H7 (cell line): ENCODE measurements at places on chromosomes 6 and 20.

DNA sequence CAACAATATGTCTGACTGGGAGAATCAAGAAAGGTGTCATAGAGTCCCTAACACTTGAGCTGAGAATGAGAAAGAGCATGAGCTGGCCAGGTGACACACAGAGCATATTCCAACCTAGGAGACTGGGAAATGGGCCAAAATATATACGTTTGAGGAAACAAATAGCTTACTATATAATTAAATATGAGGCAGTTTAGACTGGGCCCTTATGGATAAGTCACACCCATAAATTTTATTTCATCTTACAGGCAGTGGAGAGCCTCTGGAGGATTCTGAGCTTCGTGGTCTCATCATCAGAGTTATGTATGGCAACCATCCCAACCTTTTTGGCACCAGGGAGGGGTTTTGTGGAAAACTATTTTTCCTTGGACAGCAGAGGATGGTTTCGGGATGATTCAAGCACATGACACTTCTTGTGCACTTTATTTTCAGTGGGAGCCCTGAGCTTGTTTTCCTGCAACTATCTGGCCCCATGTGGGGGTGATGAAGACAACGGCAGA lies 12.9 kb upstream of the NQO2 start:
- no peak for DNase-seq

GRCh38 chr6:15522427-15522826 lies 140.4 kb downstream of the DTNBP1 start:
- peak; percentile 48 for DNase-seq

DNA sequence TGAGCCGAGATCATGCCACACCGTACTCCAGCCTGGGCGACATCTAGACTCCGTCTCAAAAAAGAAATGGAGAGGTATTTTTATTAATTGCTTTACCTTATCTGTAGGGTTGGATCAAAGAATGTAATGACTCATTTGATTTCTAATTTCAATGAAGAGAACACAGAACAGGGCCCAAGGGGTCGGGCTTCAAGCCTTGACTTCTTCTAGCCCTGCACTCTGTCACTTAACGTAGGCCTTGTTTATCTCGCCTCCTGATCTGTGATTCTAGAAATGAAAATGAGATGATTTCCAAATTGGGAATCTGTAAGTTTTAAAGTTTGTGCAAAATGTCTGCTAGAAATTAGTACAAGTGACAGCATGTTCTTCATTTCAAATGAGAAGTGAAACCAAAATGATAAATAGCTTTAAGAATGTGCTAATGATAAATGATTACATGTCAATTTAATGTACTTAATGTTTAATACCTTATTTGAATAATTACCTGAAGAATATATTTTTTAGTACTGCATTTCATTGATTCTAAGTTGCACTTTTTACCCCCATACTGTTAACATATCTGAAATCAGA lies 180.5 kb downstream of the SLC16A10 start:
- no peak for DNase-seq

- DNase-seq, result no peak
These were observed 36.1 kb downstream of the SERAC1 start for GRCh38 chr6:158131926-158132325.

DNA sequence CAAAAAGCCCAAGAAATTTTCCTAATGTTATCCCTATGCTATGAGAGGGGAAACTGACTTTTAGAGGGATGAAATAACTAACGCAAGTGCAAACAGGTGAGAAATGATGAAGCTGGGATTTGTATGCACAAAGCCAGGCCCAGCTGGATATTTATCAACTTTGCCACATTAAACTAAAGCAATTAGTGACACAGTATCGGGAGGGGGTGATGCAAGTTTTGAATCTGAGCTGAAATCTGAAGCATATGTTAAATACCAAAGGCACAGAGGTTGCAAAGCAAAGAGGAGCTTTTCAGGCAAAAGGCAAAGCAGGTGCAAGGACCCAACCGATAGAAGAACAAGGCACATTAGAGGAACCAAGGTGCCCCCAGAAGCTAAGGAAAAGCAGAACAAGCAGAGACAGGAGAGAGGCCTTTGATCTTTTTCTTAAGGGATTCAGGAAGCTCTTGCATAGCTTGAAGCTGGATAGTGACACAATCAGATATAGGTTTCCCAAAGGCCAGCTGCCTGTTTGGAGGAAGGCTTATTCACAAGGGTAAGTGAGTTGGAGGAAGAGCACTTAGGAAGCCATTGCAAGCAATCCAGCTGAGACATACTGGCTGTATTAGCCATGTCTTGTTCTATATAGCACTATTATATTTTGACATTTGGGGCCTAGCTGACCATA lies 207.5 kb downstream of the HIVEP2 start:
- DNase-seq, result no peak

GRCh38 chr20:19973961-19974629 lies 43.1 kb upstream of the NAA20 start:
- DNase-seq, result no peak

GRCh38 chr20:15706719-15707118 lies 866.5 kb downstream of the KIF16B start:
- no peak for DNase-seq

DNA sequence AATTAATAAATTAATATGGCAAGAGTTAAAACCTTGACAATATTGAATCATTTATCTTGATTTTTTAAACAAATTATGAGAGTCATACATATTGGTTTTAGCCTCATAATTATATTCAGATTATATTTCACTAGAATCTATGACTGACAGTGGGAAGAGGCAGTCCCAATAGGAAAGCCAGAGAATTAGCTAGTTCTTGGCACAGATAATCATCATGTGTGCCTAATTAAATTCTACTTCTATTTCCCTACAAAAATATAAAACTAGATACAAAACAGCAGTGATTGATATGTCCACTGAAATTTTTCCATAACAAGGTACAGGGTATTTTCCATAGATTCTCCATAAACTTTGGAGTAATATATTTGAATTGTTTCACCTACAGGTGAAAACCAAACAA lies 38.6 kb downstream of the COL9A1 start:
- DNase-seq, result no peak

DNA sequence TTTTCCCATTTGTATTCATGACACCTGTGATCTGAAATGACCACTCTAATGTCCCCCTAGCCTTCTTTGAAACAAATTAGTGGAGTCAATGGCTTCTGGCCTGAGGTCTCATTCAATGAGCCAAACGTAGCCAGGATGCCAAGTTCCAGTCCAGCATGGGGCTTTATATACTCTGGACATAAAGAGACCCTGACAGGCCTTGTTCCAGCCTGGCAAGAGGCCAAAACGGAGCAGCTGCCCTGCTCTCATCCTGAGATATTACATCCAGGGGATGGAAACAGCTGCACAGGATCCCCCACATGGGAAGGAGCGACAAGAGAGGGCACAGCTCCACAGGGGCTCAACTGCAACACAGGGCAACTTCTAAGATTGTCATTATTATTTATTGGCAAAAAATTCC lies 437.8 kb downstream of the CDH26 start:
- no peak for DNase-seq

- peak; percentile 80 for DNase-seq
These were observed at the start of gene DOK5 for GRCh38 chr20:54475334-54476168. Gene DOK5 (plus strand): TSS chr20:54475593. CDS start chr20:54475947, 354 bp downstream.

DNA sequence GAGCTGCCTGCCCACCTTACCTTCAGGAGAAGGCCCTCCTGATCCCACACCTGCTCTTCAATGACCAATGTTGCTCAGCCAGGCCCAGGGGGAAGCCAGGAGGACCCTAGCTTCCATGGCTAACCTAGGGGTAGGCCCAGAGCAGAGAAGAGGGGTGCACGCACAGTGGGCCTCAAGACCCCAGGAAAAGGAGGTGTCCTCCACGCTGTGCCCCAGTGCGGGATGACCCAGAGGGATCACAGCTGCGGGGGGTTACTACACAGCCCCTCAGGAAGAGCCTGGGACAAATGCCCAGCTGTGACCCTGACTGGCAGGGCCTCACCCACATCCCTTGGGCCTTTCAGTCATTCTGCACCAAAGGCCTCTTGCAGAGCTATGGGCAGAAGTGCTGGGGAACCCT lies 31.6 kb upstream of the APMAP start:
- no peak for DNase-seq

DNA sequence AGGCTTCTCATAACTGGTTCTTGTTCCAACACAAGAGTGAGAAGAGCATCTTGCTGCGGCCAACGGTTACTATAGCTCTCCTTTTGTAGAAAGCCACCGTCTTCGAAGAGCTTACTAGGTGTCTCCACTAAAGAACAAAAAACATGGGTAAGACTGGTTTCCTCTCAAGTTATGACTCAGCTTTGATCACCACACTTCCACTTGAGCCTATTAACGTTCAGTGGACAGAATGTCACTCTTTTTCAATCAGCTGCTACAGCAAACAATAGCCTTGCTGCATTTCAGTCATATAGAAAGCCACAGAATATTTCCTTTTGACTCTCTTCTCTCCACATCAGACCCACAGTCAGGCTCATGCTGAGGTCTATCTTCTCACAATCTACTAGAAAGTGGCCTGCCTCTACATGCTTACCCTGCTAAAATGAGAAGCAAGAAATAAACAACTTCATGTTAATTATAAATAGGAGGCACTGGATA lies 243.5 kb upstream of the PREP start:
- DNase-seq, result no peak

DNA sequence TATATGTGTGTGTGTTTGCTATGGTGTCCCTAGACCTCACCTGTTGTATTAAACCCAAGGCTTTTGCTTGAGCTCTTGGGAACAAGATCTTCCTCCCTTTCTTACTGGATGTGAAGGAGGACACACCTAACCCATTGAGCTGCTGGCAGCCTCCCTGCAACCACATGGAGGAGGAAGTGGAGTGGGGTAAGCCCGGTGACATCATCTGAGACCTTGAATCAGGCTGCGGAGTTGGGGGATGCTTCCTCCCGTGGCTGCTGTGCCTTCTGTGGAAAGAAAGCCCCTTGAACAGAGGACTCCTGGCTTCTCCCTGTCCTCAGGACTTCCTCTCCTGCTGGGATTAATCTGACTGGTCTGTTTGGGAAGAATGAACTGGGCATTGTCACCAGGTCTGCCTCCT lies 3.3 kb downstream of the CST11 start:
- DNase-seq, result peak; percentile 20

GRCh38 chr6:30450909-30451841 lies 38.1 kb upstream of the HLA-E start:
- DNase-seq, result peak; percentile 57

DNA sequence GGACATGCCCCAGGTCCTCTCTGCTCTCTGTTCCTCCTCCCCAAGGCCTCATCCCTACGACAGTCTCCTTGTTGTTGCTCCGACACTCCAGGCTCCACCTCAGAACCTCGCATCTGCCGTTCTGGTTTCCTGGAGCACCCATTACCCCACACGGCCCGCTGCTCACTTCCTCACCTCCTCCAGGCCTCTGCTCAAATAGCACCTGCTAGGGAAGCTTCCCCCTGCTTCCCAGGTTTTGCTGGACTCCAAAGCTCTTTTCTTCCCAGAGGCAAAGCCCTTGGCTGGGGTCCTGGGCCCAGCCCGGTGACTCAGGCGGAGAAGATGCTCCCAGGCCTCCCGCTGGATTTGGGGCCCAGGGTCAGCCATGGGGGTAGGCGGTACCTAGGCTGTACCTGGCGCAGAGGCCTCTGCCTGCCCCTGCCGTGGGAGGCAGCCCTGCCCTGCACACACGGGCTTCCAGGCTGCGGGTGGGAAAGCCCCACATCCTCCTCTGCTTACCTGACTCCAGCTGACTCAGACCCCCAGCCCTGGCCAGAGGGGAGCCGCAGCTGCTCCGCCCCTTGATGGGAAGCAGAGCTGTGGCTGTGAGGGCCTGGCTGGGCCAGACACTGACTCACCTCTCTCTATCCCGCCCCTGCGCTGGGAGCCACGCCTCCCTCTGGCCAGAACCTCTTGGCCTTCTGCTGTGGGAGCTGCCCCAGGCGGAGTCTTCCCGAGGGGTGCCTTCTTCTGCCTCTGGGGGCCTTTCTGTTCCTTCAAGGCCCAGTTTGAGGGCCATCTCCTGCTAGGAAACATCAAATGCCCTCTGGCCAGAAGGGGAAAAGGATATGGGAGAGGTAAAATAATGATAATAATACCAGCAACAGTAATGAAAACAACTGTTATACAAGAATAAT lies 130.5 kb downstream of the CEBPB start:
- peak; percentile 96 for DNase-seq

DNA sequence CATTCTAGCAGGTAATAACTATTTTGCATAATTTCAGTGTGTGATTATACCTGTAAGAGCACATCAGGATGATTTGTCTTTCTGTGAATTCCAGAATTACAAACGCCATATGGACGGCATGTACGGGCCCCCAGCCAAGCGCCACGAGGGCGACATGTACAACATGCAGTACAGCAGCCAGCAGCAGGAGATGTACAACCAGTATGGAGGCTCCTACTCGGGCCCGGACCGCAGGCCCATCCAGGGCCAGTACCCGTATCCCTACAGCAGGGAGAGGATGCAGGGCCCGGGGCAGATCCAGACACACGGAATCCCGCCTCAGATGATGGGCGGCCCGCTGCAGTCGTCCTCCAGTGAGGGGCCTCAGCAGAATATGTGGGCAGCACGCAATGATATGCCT lies 122.7 kb downstream of the TMEM242 start:
- no peak for DNase-seq

GRCh38 chr20:11207749-11208502 lies 534.1 kb upstream of the JAG1 start:
- no peak for DNase-seq

GRCh38 chr20:23366384-23366783 lies 4.4 kb downstream of the GZF1 start:
- no peak for DNase-seq

- no peak for DNase-seq
These were observed 129.5 kb upstream of the SUPT3H start for GRCh38 chr6:45507186-45507585.

DNA sequence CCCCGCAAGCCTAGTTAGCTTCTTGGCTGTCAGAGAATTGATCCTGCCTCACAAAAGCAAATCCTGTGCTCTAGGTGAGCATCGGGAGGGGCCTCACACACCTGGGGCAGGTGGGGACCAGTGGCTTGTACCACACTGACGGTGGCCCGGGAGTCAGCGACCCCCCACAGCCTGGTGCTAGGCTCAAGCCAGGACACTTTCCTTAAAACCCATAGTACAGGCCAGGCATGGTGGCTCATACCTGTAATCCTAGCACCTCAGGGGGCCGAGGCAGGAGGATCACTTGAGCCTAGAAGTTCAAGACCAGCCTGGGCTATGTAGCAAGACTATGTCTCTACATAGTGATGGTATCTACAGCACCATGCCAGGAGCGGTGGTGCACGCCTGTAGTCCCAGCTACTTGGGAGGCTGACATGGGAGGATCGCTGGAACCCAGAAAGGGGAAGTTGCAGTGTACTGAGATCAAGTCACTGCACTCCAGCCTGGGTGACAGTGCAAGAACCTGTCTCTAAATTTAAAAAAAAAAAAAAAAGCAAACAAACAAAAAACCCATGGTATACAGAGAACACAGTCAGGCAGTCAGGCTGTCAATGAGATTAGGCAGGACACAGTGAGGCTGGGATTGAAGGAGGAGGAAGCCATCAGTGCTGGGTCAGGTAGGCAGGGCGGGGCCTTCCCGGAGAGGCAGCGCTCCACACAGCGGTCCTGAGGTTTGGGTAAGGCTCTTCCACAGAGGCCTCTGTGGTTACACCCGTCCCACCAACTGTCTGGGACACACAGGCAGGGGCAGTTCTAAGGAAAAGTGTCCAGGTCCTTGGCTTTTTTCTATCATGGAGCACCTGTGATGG lies 41.3 kb downstream of the SYNJ2 start:
- DNase-seq, result no peak

GRCh38 chr6:154458565-154459470 lies 51.7 kb downstream of the CNKSR3 start:
- no peak for DNase-seq
